8988T (cell line): ENCODE measurements at places on chromosomes 7 and 10.

- no peak for DNase-seq
Measured at GRCh38 chr10:93346694-93347093, 135.4 kb downstream of the MYOF start.

DNA sequence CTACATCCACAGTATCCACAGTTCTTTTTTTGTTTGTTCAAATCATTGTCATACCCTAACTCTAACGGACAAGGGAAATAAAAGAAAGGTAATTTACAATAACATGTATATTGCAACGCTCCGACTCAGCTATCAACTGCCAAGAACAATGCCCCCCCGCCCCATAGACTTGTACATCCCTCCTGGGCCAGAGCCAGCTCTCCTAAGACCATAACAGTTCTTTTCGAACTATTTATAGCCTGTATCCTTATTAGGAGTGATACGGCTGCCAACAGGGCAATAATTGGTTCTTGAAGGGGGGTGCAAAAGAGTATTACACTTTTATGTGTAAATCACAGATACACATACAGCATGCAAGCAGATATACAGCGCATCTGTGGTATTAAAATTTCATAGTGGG lies 495.7 kb downstream of the GALNT17 start:
- no peak for DNase-seq

GRCh38 chr7:75611557-75612178 lies 119.5 kb downstream of the SPDYE5 start:
- DNase-seq: no peak

DNA sequence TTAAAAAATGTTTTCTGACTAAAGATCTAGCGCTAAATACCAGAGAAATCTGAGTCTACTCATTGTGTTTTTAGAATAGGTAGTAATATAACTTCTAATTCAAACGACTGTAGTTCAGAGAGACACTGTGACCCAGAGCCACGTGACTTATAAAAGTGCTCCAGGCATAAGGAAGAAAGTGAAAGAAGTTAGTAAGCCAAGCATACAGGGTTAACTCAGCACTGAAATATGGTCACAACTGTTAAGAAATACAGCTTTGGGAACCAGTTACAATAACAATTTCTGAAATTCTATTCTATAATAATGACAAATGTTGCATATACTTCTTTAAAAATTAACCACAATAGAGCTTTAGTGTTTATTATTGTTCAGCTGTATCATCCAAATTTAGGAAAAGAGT lies 119.1 kb downstream of the TFEC start:
- DNase-seq: no peak

GRCh38 chr7:92368741-92369140 lies 78.5 kb upstream of the GATAD1 start:
- DNase-seq: no peak
